ENCODE measurements at places on chromosomes 16 and 17.
A peak's percentile ranks its signal among the peaks of the same experiment; 100 is the strongest.

DNA sequence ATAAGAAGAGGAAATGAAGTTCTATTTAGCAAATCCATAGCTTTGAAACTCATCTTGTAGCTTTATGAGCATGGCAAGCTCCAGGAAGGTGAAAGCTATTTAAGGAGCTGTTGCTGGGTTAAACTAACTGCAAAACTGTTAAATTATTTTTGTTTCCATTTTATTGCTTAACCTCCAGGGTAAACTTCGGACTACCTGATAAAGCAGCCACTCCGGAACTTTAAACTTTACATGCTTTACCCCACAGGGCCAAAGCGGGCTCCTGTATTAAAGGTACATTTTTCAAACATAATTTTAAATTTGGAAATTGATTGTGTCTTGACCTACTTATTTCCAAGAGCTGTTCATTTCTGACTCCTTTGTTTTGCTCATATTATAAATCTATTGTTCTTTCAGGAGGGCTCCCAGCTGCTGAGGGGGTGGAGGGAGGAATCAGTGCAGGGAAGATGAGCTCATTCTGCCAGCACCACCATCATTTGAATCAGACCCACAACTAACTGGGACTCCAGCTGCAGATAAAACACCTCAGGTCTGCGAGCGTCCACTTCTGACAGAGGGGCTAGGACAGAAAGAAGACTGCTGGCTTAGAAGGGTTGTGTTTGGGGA lies 157.9 kb downstream of the IRX3 start:
- no peak for DNase-seq

- DNase-seq = no peak
These were observed at the start of gene MYH13 for GRCh38 chr17:10372906-10373305. TSS of gene MYH13 (minus strand) at chr17:10373006. CDS start at chr17:10364530, 8,476 bp downstream.

GRCh38 chr16:85407-85782 lies 7.4 kb downstream of the MPG start:
- DNase-seq = no peak

- DNase-seq = no peak
These were observed 5.9 kb upstream of the CDIP1 start for GRCh38 chr16:4544473-4544872.

DNA sequence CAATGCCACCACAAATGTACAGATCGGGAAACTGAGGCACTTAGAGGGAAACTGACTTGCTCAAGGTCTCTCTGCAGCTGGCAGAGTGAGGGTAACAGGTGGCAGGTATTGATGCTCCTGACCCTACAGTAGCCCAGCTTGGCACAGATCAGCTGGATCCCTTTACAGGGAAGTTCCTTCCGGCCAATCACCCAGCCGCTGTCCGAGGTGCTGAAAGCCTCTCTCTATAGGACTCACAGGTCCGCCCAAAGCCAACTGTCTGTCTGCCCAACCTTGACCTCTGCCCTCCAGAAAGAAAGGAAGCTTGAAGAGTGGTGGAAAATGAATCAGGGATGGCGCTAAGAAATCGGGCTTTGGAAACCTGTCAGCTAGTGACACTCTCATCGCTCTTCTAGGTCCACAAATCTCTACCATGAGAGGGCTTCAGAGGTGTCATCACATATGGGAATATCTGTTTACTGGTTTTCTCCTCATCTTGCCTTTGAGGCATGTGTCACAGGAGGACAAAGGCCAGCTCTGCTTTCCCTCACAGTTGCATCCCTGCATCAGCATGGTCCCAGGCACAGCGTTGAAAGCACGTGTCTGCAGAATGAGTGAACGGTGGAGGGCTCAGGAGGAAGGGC lies 246.2 kb downstream of the KATNIP start:
- DNase-seq = no peak

GRCh38 chr17:64564098-64564497 lies 57.3 kb downstream of the CEP95 start:
- no peak for DNase-seq

GRCh38 chr16:28291651-28292626 lies at the start of gene SBK1:
TSS of gene SBK1 (plus strand) at chr16:28292525. CDS start at chr16:28317392, 24,867 bp downstream.
- peak; percentile 23 for DNase-seq

DNA sequence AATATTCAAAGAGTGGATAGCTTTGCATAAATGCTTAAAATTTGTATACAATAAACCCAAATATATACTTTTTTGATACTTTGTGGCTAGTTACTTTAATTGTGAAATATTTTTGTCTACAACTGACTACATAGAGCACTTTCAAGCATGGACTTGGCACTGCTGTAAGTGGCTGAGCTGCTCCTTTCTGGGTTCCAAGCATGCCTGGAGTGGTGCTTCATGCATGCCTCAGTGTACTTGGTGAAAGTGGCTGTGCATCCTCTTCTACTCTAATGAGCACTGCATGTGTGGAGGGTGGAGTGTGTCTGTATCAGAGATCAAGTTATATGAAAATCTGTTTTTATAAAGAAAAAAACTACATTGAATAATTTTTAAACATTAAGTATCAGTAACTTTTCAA lies 94.1 kb downstream of the OMG start:
- DNase-seq = no peak

- no peak for DNase-seq
These were observed at the start of gene MRPS34 for GRCh38 chr16:1772908-1773702. TSS of gene MRPS34 (minus strand) at chr16:1773134. CDS start at chr16:1773119, 15 bp downstream.

DNA sequence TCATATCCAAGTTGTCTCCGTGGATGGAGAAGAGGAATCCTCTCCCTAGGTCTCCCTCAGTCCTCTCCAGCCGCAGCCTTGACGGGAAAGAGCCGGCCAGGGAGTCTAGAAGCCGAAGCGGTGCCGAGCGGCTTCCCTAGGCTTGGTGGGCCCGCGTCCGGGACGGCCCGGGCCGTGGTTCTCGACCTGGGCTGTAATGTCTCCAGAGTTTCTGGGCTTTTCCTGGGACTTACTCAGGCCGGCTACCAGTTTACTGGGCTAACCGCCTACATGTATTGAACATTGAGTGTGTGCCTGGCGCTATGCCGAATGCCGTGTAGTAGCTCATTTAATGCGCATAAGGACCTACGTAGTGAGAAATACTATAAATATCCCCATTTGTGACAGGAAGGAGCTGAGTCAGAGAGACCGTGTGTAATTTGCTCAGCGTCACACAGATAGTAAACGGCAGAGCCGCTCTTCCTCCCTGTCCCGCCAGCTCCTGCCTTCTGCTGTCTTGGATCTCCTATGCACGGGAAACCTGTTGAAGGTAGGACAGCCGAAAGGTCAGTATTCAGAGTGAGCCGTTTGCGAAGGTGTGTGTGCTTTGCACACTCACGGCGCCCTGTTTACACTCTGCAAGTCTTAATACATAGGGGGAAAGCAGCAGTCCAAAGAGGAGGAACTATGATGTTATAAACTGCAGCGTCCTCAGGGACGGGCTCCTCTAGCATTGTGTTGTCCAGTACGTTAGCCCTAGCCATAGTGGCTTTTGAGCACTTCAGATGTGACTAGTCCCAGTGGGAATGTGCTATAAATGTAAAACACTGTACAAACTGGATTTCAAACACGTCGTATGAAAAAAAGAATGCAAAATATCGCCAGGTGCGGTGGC lies 723 bp upstream of the SPAG5 start:
- peak; percentile 70 for DNase-seq

DNA sequence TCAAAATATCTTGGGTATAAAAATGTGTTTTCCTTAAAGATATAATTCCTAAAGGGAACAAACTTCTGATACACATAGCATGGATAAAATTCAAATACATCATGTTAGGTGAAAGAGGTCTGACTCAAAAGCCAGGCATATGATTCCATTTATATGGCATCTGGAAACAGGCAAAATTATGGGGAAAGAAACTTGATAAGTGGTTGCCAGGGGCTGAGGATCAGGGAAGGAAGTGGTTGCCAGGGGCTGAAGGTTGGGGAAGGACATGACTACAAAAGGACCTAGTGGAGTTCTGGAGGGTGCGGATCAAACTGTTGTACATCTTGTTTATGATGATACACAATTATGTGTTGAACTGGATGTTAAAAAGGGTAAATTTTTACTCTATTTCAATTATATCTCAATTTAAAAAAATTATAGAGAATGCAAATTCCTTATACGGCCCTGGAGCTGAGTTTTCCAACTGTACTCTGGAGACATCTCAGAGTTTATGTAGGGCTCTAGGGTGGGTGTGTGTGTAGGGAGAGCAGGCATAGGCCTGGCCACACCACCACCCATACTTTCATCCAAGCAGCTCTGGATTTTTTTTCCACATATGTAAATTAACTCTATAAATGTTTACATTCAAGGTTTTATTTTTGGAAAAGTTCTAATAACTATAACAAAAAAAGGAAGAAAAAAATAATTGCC lies 55.0 kb downstream of the AMFR start:
- no peak for DNase-seq

DNA sequence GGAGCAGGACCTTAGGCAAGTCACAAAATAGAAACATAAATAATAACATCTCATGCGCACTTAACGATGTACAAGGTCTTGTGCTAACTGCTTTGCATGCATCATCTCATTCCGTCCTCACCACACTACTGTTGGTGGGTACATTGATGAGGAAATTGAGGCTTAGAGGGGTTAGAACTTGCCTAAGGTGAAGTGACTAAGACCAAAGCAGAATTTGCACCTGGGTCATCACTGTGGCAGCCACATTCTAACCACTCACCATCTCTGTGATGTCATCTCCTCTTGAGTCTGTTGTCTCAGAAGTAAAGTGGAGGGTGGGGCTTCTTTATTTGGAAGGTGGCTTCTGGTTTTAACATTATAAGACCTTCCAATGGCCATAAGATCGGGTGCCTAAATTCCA lies 20.4 kb upstream of the TRIM25 start:
- DNase-seq = no peak

DNA sequence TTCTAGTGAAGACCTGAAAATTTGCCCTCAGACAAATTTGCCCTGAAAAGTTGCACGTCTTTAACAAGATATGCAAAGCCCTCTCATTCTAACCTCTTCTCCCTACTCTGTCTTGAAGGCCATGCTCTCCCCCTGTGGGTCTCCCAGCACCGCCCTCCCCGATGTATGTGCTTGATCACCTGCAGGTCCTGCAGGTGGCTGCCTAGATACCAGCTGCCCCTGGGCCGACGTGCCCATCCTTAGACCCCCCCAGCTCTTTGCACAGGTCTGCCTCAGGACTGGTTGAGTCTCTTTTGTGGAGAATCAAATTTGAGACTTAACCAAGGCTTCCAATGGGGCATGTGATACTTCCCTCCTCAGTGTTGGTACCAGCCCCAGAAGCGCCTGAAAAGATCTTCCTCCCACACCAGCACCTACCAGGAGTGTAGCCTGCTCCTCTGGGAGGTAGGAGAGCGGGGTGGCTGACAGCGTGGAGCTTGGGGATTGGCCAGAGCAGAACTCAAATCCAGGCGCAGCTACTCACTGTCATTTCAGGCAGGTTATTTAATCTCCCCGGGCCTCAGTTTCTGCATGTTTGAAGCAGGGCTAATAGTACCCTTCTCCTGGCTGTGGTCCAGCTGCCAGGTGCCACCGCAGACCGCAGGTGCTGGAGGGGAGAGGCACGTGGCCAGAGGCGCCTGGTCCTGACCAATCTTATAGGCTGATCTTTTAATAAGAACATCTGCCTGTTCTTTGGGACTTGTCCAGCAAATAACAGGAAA lies 4.5 kb upstream of the MRPL38 start:
- DNase-seq = no peak

DNA sequence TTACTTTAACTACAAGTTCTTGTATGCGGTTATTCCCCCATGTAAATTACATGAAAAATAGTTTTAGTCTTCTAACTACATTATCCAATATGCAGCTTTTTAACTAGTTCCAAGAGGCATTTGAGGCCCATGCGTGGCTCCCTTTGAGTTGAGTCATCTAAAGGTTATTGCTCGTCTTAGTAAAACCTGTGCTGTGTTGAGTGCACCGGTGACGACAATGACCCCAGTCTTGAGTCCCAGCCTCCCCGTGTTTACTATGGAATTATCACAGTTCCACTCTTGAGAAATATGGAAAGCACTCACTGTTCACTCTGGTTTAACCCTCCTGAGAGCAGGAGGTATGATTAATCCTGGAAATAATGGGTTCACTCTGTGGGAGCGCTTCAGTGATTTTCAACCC lies 119.2 kb downstream of the PITPNC1 start:
- no peak for DNase-seq

- DNase-seq = no peak
These were observed 374.0 kb upstream of the ASIC2 start for GRCh38 chr17:33667052-33667509.

DNA sequence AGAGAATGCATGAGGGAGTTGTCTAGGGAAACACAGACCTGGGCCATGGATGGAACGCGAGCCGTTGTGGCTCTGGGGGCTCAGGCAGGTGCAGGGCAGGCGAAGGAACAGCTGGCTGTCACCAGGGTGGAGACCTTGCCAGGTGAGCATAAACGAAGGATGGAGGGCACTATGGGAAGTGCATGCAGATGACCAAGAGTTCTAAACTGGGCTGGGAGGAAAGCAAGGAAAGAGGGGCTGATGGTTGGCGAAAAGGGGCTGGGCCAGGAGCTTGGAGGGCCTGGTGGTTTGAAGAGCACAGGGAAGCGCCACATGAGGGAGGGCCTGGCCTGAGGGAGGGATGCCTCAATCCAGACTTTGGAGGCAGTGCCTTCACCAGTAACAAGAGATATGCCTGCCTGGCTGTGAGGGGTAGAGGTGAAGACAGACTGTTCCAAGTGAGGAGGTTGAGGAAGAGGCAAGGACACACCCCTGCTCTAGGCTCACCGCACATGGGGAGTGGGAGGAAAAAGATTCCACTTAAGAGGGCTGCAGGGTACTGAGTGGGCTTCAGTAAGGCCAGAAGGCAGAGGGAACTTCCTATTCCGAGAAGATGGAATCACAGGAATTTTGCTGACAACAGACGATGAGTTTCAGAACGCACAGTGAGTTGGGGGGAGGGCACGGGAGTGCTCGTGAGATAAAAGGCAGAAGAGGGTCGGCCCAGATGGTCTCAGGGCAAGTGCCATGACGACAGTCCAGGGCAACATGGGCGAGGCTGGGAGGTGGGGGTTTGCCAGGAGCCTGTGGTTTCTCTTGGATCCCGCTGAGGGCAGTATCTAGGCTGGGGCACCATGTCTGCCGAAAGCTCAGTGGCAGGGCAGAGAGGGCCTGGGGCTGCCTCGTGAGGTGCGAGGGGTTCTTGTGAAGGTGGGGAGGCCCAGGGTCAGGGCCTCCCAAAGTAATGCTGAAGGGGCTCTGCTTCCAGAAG lies 20.6 kb downstream of the B9D1 start:
- no peak for DNase-seq

GRCh38 chr17:80464486-80464885 lies 11.9 kb downstream of the NPTX1 start:
- DNase-seq = no peak

- no peak for DNase-seq
These were observed 7.5 kb downstream of the SLC5A11 start for GRCh38 chr16:24853169-24853824.

DNA sequence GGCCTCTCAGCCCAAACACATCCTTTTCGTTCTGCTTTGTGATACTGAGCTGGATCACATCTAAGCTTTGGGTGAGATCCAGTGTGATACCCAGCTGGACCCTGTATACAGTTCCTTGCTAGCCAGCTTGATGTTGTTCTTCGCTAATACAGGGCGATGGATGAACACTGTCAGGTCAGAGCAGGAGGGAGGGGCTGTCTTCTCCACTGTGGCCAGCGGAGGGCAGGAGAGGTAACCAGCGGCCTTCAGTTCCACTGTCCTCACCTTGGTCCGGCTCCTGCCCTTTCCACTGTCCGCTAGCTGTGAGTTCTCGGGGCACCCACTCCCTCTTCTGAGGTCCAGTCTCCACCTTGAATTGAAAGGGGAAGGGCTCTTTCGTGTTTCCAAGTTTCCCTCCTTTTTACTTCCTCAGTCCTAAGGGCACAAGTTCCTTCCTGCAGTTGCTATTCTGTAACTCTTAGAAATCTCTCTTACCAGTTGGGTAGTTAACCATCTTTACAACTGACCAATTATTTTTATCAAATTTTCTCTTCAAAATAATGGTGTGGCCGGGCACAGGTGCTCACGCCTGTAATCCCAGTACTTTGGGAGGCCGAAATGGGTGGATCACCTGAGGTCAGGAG lies 3.0 kb upstream of the ZNF213 start:
- DNase-seq = no peak
